Activated T-cell treated with anti-CD3 and anti-CD28 coated beads, Interleukin-2, amount 50 U/mL, for 24 hours (primary cell): ENCODE measurements at places on chromosomes 1 and 21.

DNA sequence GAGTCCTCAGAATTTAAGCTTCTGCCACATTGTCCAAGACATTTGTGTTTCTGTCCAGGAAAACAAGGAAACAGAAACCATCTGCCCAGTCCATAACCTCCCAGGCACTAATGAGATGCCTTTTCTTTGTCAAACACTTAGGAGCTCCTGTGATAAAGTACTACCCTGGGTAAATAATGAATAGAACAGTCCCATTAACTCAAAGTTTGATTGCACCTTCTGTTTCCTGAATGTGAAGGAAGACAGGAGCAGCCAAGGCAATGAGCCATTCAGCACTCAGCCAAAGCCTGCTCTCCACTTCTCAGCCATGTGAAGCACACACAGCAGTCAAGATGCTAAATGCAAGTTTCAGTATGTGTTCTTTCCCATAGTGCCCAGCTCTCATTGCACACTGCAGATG lies 199.8 kb downstream of the SEC16B start:
- no peak for DNase-seq

GRCh38 chr1:71885171-71885570 lies 397.2 kb downstream of the NEGR1 start:
- DNase-seq: no peak

GRCh38 chr1:48616710-48617109 lies 144.7 kb upstream of the SPATA6 start:
- no peak for DNase-seq

DNA sequence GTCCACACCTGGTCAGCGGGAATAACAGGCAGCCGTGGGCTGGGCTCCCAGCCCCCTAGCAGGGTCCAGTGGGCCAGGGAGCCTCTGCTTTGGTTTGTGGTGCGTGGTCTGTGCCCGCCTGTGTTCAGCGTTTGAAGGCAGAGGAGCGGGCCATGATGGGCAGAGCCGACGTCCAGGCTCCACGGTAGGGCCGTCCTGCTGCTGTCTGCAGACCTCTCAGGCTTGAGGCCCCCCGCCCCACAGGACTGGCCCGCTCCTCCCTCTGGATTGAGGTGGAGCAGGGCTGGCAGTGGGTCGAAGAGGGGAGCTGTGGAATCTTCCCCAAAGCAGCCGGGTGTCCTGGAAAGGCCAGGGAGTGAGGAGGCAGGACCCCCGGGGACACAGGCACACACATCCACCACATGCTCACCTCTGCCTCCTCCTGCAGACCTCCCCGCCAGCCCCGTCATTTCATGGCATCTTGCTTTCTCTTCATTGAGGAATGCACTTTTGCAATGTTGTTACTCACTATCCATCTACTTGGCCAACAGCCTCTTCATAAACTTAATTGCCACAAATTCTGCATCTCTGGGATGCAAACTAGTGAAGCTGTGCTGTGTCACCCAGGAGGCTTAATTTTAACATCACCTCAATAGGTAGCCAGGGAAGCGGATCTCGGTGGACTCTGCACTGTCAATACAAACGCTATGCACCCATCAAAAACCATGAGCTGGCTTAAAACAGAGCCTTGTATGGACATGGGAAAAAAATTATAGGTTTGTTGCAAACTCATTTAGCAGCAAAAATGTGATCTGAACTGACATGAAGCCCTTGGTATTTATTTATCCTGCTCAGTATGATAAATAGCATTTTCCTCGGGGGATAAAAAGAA lies 85.9 kb downstream of the PDE9A start:
- no peak for DNase-seq

DNA sequence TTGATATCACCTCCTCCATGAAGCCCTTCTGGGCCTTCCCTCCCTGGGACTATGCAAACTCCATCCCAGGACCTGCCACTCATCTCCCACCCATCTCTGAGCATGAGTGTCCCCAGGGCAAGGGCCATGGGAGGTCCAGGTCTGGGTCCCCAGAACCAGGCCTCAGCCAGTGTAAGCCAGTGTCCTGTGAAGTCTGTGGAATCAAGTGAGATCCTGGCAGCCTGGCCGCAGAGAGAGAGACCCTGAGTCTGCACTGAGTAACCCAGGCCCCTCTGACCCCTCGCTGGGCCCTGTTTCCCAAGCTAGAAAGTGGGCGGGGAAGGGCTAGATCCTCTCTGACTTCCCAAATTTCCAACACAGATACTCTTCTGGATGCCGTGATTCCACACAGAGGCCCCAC lies 132.7 kb downstream of the DMRTB1 start:
- DNase-seq: no peak

GRCh38 chr1:229237320-229237719 lies 33.6 kb upstream of the RAB4A start:
- no peak for DNase-seq

- no peak for DNase-seq
Observed at GRCh38 chr1:217494767-217495166, 136.1 kb downstream of the GPATCH2 start.

DNA sequence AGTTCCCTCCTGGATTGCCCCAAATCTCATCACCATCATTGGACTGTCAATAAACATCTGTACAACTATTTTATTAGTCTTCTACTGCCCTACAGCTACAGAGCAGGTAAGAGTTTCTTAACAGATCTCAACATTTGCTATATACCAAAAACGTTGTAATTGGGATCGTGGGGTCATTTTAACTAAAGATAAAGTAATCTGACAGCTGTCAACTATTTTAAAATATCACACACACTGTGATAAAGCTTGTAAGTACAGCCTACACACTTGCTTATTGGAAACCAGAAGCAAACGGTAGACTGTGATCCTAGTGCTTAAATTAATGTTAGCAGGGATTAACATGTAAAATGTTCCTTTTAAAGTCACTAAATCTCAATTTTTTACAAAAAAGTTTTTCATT lies 7.9 kb downstream of the CEPT1 start:
- no peak for DNase-seq

DNA sequence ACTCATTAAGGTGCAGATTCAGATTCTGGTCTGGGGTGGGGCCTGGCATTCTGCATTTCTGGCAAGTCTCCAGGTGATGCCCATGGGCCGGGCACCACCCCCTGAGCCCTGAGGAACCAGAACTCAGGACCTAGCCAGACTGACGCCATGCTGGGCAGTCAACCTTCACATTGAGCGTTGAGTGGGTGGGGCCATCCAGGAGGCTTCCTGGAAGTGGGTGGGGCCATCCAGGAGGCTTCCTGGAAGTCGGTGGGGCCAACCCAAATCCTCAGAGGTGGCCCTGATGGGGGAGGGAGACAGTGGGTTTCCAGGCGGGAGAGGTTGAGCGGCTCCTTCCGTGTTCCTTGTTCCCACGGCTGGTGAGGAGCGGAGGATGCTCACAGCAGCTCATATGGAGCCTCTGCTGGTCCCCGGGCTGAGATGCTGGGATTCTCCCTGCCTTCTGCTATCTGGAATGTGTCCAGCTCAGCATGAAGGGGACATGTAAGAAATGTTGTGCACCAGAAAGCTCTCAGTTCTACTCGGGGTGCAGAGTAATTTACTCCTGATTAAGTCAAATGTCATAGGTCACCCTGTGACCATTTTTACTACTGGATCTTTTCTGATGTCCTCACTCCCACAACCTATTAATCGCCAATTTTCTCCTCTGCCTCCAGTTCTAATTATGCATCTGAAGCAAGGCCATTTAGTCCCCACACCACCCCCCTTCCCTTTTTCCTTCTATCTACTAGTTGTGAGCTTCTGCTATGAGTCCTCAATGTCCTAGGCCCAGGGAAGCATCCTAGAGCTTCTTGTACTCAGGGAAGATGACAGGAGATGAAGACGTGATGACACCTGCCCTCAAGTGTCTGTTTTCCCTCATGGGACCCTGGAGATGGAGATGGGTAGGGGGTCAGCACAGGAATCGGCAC lies 435.4 kb downstream of the PTPRU start:
- DNase-seq: peak; percentile 2

DNA sequence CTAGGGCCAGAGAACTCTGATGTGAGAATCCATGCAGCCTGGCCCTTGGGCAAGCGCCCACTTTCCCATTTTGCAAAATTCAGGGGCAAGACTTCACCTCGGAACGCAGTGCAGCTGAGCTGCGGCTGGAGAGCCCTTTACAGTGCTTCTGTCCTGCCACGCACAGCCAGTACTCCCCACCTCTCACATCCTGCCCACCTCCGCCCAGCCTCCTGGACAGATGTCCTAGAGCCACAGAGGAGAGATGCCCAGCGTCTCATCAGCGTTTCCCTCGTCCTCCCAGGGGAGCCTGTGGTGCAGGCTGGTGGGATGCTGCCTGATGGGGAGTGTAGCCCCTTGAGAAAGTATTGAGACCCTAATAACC lies 29.6 kb downstream of the RUNX3 start:
- DNase-seq: peak; percentile 36
